ENCODE measurements at places on chromosomes 7 and 10.

DNA sequence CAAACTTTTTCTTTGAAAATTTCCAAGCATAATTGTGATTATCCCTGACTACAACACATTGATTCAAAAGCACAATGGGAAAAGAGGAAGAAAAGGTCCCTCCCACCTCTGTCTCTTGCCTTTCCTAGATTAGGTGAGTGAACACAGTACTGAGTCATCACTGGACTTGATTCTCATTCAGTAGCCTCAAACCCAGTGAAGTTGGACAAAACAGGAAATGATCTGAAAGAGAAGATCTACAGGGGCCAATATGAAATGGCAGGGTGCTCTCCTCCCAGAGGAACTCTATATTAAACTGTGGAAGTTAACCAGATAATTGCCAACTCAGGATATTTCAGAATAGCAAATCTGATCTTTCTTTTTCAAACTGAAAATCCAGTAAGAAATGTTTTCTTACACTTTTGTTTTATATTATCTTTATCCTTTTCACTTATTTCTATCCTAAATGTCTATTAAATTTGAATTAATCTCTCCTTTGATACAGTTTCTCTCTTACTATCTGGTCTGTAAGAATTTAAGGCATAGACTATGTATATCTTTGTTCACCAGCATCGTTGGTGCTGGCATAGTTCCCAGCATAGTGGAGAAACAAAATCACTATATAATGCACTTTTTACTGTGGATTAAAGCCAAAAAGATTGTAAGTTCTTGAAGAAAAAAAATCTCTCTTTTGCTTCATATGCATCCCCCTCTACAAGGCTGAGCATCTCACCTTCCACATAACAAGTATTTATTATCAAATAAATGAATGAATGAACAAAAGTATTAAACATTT, 41.4 kb upstream of the IKZF1 start:
- no peak for DNase-seq

DNA sequence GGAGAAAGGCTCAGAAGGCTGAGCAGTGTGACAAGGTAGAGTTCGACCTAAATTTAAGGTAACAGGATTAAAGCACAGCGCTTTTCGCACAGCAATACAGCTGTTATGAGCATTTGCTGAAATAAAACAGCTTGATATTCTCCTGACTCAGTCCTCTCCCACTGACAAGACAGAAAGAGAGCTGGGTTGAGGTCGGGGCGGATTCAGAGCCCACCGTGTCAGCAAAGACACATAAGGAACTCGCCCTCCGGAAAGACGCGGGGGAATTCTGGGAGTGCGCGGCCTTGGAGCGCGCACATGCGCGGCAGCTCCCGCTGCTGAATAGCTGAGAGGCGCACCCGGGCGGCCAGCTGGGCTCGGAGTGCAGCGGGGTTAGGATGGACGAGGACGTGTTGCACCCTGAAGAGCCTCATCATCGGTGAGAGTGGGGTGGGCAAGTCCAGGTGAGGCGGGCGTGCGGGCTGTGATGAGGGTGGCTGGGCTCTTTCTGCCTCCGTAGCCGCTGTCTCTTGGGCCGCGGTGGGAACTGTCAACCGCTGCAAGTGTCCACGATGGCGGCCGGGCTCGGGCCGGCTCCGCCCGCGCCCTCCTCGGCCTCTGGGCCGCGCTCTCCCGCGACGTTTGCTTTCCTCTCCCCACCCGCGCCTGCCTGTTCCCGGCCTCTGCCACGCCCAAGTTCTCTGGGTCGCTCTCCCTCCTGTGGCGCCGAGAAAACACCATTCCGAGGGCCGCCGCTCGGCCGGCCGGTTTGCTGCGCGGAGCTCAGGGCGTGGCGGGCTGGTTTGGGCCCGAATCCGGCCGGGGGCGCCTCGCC, 120.6 kb downstream of the LYZL1 start:
- DNase-seq, result peak; percentile 34

DNA sequence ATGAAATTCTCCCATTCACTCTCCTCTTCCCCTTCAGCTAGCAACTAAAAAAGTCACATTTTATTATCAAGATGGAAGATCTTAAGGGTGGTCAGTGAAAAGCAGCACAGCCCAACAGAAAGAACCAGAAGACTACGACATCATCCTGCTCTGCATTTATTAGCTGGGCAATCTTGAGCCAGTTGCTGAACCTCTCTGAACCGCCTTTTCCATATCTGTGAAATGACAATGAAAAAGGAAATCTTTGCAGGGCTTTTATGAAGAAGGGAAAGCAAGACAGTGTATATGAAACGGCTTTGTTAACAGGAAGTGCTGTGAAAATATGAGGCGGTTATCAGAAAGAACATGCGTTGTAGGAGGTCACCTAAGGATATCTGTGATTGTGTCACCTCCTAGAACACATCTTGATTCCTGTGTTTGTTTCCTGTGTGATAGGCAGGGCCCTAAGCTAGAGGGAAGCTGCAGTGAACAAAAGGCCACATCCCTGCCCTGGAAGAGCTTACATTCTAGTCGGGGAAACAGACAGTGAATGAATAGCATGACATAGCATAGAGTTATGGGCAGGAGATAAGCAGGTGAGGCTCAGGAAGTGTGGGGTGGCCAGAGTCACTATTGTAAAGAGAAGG, 36.0 kb upstream of the KCNMA1 start:
- DNase-seq, result no peak

- peak; percentile 28 for DNase-seq
Measured at GRCh38 chr10:91006001-91006751, 85.3 kb upstream of the ANKRD1 start.

GRCh38 chr7:28017372-28017771, 163.2 kb downstream of the JAZF1 start:
- DNase-seq, result no peak

DNA sequence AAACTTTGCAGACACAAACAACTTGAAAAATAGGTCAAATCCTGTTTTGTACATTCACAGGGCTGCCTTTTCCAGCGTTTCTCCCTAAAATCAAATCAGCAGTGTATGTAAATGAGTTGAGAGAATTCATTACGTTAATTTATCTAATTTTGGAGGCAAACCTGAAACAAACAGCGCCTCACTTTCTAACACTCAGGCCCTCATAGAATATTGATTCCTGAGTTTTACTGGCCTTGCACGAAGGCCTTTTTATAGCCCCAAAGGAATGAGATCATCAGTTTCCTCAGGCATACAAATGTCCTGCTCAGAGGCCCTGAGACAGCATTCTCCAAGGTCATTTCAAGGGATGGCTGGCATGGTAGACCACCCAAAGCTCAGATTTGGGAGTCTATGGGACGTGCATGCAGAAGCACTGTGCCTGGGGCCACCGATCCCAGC, 131.7 kb upstream of the CHST15 start:
- DNase-seq, result no peak

DNA sequence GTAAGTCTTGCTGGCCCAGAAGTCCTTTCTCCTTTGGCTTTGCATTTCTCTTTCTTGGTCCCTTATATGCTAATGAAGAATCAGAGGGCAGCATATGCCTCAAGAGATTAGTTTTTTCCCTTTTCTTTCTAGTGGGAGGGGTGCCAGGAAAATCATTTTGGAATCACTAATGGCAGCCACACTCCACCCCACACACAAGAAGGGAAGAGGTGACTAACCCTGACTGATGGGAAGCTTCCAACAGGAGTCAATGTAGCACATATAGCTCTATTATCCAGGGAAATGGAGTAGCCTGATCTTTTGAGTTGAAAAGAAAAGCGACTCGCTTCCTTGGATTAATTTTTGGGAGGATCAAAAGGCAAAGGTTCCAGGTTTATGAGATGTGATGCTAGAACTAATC, 225.3 kb downstream of the KIF20B start:
- no peak for DNase-seq

GRCh38 chr10:76303682-76304316, 872.4 kb downstream of the LRMDA start:
- peak; percentile 29 for DNase-seq

DNA sequence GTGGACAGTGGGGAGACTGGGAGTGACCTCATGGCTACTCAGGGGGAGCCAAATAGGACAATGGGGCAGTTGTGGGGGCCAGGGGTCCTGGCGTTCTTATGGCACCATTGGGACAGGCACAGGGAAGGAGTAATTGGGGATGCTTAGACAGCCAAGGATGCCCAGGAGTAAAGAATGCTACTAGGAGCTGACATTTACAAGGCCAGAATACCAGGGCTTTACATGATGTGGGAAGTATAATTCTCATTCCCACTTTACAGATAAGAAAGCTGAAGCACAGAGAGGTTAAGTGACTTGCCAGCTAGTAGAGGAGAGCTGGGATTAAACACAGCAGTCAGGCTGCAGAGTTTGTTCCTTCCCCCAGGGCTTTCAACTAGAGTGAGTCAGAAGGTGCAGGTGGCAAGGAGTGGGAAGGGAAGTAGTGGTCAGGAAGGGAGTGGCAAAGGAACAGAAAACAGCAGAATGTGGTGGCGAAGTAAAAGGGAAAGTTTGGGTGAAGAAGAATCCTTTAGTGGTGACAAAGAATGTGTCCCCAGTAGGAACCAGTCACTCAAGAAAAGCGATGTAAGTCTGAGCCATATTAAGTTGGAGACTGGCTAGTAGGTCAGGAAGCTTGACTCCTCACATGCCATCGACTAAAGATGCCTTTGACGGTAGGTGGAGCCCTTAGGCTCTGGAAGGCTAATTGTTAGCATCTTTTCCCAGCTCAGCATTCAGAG, 32.8 kb downstream of the CPVL start:
- DNase-seq, result no peak

- no peak for DNase-seq
Measured at GRCh38 chr10:126536148-126536547, 134.3 kb downstream of the C10orf90 start.

GRCh38 chr10:73887294-73888039, 13.1 kb upstream of the CAMK2G start:
- DNase-seq, result peak; percentile 67

DNA sequence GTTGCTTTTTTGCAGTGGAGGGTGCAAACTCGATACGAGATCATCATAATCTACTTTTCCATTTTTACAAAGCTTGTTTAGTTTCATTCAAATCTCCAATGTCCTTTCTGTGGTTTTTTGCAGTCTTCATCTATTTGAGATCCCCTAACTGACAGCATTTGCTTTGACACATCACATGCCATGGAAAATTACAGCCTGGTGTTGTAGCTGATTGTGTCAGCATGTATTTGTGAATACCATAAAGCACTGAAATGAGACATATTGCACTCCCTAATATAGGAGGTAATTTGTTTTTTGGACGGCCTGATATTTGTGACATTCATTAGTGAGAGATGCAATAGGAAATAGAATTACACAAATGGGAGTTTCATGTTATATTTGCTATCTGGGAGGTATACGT, 620.8 kb downstream of the KCNMA1 start:
- DNase-seq, result no peak

- no peak for DNase-seq
Measured at GRCh38 chr7:18202315-18203045, 174.8 kb upstream of the PRPS1L1 start.

DNA sequence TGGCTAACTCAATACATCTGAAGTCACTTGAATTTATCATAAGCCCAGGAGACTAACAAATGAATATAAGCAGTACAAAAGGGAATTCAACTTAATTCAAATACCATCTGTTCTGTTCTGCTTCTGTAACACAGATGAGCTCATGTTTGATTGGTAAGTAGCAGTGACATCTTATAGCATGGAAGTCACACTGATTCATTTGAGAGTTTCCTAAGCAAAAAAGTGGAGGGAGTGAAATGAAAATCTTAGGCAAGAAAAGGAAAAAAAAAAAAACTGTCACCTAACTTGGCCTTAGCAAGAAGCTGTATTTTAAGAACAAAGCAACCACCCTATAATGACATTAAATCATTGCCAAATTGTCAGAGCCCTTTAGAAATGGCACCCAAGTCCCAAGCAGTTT, 49.5 kb downstream of the SMURF1 start:
- DNase-seq, result no peak

- DNase-seq, result no peak
Measured at GRCh38 chr7:151243408-151244195, 4.9 kb downstream of the SMARCD3 start.

GRCh38 chr10:65993451-65993850, 932.4 kb upstream of the LRRTM3 start:
- DNase-seq, result no peak

- DNase-seq, result no peak
Measured at GRCh38 chr7:102125127-102125596, 161.5 kb upstream of the SH2B2 start.

DNA sequence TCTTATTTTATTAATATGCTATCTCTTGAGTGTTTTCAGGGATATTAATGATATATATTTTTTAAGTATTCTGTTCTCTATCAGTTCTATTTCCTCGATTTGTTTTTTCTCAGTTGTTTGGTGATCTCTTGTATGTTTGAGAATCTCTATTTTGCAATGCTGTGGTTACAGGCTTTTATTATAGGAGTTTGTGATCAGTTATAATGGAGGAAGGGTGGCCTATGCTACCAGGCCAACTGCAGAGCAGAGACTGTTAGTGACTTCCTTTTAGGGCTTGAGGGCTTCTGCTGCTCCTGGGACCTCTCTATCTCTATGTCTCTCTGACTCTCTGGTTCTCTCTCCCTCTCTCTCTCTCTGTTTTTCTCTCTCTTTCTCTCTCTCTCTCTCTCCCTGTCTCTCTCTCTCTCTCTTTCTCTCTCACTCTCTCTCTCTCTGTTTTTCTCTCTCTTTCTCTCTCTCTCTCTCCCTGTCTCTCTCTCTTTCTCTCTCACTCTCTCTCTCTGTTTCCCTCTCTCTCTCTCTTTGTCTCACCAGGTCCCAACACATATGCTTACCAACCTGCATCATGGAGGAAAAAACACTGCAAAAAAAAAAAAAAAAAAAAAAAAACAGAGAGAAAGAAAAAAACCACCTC, 69.4 kb upstream of the CAV2 start:
- DNase-seq, result no peak

- DNase-seq, result no peak
Measured at GRCh38 chr10:86327954-86328725, 38.5 kb downstream of the GRID1 start.

DNA sequence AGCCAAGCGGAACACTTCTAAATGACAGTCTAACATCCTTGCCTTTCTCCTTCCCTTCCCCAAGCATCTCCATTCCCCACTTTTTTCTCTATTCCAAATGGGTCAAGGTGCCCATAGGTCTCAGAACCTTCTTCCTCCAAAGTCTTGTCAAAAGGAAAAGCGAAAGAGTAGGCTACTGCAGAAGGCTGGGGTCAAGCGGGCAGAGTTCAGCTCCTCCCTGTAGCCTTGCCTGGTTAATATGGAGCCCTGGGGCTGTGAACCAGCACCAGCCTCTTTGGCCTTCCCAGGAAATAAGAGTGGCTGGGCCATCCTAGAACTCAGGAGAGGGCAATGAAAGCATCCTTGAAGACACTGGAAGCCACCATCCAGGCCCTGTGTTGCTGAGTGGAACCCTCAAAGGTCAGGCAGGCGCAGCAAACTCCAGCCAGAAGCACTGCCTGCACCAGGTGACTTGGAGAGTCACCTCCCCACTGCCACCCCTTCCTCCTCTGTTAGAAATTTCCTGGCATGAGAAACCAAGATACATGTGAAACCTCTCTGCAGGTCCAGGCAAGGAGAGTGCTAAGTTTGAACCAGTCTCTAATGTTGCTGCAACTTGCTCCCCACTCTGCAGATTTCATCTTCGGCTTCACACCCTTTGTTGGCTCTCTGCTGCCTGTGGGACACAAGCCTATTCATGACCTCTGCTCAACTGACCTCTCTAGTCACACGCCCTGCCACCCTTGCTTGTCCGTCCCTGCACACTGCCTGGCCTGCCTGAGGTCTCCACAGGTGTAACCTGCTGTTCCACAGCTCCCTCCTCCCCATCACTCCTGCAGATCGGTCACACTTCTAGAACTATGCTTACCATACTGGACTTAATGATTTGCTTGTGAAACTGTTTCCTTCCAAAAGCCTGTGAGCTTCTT, 74.9 kb downstream of the SH3PXD2A start:
- DNase-seq, result no peak

Data from hypothalamus (tissue), 51 donors.